Tongue (tissue), 3 donors: ENCODE measurements at places on chromosomes 1 and 21. TPM values are rescaled to one million over a fixed set of nuclear protein-coding genes. Genes with fewer than 3 reads are reported as not detected.

DNA sequence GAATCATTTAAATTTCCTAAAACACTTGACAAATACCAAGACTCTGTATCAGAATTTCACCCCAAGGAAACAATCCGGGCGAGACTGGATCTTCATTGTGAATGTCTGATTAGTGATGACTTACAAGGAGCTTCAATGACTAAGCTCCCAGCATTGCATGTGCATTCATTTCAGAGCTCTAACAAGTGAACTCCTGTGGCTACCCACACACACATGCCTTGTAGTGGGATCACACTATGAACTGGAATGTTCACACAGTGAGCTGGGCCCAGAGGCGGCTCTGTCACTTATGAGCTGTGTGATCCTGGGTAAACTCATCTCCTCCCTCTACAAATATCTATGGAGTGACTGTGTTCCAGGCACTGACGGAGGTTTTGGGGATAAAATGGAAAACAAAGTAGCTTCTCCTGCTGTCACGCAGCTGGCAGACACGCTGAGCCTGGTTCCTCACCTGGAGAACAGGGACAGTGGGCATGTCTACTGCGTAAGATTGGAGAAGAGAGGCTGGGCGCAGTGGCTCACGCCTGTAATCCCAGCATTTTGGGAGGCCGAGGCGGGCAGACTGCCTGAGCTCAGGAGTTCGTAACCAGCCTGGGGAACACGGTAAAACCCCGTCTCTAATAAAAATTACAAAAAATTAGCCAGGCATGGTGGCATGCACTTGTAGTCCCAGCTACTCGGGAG, 56.9 kb downstream of the CLSTN1 start:
- no peak for DNase-seq

- peak; percentile 24 for DNase-seq
These were observed 24.6 kb upstream of the ENAH start for GRCh38 chr1:225677350-225678124.

C1orf53 gene
- total RNA-seq = not detected

GRCh38 chr1:116825207-116825719, 71.0 kb downstream of the CD2 start:
- DNase-seq = peak; percentile 97

GRCh38 chr1:240245629-240246020, 153.9 kb downstream of the FMN2 start:
- DNase-seq = no peak
